Pons (tissue), 1 donor: ENCODE measurements at places on chromosomes 1 and 21.

- no peak for DNase-seq
These were observed 69.6 kb downstream of the PIK3R3 start for GRCh38 chr1:46062651-46063319.

DNA sequence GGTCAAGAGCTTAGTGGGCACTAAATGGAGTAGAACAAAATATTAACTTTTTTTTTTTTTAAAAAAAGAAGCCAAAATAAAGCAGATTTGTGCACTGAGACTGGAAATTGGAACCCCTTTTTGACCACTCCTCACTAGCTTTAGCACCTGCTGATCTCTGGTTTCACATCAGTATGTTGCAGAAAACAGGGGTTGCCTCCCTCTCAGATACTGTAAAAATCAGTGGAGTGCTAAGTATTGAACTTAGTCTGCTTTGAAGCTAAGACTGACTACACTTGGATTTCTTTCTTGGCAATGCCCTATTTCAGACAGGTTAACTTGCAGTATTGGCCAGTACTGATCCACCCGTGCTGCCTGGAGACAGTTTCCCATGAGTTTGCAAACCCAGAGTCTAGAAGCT is 2.7 kb upstream of the KIAA0040 start:
- no peak for DNase-seq

DNA sequence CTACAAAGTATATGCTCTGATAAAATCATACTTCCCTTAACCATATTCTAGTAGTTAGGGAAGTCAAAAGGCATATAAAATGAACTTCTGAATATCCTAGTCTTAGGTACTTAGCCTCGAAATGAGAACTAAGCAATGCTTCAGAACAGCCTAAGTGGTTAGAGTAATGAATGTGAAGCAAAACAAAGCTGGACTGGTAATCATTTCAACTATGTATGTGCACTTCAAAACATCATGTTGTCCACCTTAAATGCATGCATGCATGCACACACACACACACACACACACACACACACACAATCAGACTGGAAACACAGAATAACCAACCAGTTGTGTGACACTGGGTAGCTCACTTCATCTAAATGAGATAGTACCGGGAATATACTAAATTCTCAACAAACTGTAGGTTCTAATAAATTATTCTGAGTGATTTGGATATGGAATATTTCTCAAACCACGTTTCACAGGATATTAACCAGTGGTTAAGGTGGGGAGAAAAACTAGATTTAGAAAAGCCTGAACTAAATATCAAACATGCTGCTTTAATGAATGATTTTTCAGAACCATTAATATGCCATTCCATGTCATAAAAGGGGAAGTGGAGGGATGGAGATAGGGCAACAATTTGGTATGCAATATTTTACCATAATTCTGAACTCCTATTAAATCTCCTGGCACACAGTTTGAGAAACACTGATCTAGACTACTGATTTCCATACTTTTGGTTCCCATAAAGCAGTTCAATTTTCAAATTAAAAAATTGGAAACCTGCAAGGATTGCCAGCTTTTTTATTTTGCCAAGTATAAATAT is 19.5 kb downstream of the RNF115 start:
- no peak for DNase-seq

- peak; percentile 35 for DNase-seq
These were observed 719 bp downstream of the SOD1 start for GRCh38 chr21:31660259-31660565.

DNA sequence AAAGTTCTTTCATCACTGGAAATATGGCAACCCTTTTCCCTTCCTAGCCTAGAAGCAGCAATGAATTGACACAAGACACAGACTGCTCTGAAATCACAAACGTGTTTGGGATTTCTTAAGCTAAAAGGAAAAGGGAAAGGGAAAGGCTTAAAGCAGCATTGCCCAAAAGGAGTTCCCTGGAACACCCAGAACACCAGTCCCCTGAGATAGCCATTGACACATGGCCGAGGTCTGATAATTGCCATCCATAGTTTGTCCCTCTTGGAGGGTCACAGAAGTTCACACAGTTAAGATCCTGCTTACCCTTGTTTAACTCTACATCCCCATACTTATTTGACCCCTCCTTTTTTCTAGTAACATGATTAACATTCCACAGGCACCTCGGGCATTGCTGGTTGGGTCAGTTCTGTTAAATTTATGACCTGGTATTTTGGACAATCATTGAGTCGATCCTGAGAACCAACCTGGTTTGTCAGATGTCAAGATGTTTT is 72.9 kb downstream of the ZNF281 start:
- no peak for DNase-seq

- DNase-seq = no peak
These were observed 148.3 kb downstream of the PCBP3 start for GRCh38 chr21:45791562-45792418.

DNA sequence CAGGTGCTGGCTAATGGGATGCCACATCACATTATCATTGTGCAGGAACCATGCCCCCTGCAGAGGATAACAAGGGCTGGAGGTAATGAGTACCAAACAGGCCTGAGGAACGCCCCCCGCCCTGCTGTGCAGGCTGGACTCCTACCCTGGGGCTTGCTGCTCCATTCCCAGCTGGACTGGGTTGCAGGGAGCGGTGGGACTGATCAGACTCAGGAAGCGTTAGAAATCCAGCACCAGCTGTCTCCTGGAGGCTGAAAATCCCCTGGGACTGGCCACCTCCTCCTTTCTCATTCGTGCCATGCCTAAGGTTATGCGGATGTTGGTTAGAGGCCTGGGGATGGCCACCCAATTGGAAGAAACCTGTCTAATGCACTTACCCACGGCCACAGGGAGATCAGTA is 36.9 kb upstream of the POU3F1 start:
- DNase-seq = no peak

DNA sequence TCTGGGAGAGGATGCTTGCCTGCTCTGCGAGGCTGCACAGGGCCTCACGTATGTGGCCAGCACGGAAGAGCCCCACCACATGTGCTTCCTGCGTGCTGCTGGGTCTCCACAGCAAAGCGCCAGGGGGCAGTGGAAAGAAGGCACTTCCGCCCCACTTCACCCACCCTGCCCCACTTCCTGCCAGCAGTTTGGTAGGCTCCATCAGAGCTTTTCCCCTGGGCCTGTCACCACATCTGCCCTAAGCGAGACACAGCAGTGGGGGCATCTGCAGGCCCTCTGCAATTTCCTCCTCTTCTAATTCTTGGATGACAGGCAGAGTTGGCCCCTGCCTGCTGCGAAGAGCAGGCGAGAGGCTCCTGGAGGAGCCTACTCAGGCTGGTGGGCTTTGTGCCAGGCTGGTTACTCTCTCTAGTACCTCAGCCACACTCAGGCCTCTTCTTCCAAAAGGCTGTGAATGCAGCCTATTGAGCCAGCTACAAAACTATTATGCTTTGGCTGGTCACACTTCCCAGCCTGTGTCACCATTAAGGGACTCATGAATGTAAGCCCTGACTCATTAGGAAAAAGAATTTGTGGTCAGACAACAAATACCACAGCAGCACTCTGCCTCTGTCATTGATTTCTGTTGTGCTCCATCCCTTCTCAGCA is 25.0 kb downstream of the CD244 start:
- peak; percentile 17 for DNase-seq
